ENCODE measurements at places on chromosomes 1 and 21. TPM values are rescaled to one million over a fixed set of nuclear protein-coding genes. Genes with fewer than 3 reads are reported as not detected.

GRCh38 chr1:22442212-22442894, 9.3 kb upstream of the ZBTB40 start:
- DNase-seq = no peak

DNA sequence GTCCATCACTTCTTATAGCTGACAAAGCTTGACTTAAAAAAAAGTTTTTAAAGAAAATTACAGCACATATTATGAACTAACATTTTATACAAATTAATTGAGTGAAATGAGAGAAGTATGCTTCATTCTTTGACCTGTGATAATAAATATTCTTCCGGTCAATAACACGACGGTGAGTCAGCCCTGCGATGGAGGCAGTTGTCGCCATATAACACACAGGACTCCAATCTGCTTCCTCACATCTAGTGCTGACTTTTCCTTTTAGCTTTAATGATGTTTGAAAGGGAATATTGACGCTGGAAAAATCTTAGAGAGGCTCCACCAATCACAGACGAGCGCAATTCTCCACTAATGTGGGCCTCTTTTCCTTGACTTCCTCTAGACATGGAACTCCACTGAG, 166.9 kb upstream of the C1orf21 start:
- DNase-seq = no peak

DNA sequence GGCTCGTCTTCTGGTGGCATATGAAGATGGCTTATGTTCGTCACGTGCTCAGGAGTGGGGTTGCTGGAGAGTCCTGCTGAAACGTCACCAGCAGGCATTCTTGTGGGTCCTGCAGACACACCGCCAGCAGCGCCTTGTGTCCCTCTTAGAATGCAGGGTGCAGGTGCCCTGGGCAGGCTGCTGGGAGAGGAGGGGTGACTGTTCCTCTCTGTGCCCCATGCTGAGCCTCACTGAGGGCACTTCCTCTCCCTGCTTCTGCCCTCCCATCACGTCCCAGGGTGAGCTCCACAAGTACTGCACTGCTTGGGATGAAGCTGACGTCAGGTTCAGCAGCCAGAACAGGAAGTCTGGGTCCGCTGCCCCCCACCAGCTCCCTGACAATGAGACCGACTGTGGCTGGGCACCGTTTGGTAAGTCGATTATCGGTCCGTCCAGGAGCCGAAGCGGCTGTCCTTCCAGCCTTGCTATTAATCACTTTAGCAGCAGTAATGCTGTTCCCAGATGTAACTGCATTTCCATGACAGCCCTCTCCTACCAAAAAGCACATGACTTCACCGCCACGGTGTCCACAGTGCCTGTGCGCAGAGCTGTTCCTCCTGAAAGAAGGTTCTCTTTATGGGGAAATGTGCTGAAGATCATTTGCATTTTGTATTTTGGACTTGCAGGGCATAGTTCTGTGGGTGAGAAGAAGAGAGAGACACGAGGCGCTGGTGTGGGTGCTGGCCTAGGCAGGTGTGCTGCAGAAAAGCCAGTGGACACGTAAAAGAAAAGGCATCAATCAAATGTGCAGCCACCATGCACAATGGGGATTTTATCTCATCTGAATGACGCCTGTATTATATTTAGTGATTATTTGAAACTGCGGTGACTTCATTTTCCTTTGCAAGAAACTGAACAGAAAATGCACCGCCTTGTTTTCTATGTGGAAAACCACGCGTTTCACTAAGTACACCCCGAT, 21.0 kb downstream of the SLC37A1 start:
- DNase-seq = no peak

DNA sequence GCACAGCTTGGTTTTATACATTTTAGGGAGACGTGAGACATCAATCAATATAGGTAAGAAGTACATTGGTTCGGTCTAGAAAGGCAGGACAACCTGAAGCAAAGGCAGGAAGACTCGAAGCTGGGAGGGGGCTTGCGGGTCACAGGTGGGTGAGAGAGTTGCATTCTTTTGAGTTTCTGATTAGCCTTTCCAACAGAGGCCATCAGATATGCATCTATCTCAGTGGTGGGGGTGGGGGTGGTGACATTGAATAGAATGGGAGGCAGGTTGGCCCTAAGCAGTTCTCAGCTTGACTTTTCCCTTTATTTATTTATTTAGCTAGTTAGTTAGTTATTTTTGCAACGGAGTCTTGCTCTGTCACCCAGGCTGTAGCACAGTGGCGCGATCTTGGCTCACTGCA, 85.6 kb downstream of the WDR4 start:
- no peak for DNase-seq

DNA sequence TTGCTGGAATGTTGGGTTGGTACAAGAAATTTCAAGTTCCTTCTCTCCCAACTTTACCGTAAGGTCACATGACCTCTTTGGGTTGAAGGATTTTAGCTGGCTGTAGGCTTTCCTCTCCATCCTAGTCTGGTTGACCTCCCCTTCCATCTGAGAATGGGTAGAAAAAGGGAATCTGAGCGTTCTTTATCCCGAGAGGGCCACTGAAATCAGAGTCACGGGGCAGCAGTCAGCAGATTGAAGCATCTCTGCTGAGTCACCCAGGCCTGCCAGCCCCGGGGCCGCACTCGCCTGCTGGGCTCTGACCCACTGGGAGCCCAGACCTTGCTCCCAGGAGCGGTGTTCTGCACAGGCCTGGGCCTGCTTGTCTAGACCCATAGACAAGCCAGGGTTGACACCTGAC, 31.0 kb downstream of the TMCC2 start:
- no peak for DNase-seq

The CASQ1 gene
- total RNA-seq = 20.0 TPM

- DNase-seq = no peak
These were observed 6.9 kb upstream of the SLC45A3 start for GRCh38 chr1:205687242-205687641.

DNA sequence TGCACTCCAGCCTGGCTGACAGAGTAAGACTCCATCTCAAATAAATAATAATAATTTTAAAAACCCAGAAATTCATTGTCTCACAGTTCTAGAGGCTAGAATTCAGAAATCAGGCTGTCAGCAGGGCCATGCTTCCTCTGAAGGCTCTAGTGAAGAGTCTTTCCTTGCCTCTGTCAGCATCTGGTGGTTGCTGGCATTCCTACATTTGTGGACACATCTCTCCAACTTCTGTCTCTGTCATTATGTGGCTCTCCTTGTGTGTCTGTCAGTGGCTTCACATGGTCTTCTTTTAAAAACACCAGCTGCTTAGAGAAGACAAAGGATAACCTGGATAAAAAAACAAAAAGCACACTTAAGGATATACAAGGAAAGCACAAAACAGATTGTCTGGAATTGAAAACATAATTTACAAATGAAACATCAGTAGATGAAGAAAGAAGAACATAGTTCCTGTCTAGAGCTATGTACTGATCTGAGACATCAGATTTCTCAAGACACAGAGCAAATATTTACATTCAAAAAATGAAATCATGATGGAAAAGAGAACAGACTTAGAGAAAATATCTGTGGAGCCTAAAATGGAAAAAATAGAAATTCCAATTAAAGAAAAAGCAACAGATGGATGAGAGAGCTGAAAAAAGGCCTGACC, 32.7 kb upstream of the ASB17 start:
- DNase-seq = no peak

The THEM5 gene
- not detected for total RNA-seq

DNA sequence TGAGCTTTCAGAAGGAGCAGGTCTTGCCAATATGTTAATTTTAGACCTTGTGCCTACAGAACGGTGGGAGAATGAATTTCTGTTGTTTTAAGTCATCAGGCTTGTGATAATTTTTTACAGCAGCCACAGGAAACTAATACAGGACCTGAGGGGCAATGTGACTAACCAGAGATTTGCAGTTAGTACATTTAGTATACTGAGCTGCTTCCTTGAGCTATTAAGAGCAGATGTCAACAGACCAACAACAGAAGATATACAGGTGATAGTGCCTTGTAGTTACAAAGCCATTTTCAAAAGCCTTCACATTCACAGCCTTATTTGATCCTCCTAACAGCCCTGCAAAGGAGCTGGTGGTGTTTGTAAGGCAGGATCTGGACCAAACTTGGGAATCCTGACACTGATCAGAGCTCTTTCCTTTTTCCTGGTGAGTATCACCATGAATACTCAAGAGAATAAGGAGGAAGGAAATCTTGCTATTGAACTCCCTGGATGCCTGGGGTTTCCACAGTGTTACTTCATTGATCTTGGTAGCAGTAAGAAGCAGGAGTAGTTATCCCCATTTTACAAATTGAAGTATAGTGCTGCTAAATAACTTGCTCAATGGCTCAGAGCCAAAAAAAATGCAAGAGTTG, 4.7 kb upstream of the SLAMF1 start:
- no peak for DNase-seq

The OBSCN gene
- 316 TPM for total RNA-seq

DNA sequence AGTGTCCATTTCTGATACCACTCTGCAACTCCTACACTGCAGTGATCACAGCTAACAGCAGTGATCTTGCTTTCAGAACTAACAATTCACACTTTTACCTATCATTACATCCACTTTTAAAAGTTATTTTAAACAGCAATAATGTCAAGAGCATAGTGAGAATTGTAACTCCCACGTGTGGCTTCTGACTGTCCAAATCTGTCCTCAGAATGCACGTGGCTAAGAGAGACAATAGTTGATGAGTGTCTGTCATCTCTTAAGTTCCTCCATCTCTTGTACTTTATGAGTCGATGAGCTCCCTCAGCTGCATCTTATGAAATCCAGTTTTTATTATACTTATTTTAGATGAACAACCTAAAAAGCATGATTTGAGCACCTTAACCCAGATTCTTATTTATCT, 16.5 kb upstream of the CFHR5 start:
- no peak for DNase-seq

The UQCRHL gene
- total RNA-seq = 6.0 TPM

DNA sequence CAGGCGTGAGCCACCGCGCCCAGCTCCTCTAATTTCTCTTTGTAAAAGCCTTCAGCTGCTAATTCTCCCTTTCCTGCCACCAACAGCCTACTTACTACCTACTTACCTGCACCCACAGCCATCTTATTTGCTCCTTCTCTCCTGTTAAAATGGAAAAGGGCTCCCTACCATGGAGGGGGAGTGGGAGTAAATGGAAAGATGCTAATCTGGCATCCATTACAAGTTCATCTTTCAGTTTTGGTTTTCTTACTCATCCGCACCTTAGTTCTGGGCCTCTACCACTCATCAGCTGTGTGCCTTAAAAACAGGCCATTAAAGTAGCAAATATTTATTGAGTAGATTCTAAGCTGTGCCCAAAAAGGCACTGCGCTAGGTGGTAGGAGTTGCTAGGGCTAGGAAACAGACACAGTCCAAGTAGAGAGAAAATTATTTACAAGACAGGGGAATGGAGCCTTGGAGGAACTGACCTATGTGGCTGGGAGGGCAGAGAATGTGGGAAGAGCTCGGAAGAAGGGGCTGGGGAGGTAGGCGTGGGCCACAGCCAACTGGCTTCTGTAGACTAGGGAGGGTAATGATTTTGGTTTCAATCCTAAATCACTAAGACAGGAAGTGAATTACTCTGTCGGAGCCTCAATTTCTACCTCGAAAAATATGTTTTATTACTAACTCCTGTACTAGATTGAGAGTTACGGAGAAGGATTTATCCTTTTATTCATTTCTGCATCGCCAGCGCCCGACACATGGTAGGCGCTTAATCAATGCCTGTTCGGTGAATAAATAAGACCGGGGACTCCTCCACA, 685 bp upstream of the DDI2 start:
- peak; percentile 42 for DNase-seq

Measured in left ventricle myocardium superior (tissue), 1 donor.